ENCODE measurements at places on chromosomes 7 and 10.

- no peak for DNase-seq
Observed at GRCh38 chr10:109962247-109962646, 38.9 kb upstream of the XPNPEP1 start.

GRCh38 chr7:66152371-66153191, 37.9 kb downstream of the CRCP start:
- no peak for DNase-seq

DNA sequence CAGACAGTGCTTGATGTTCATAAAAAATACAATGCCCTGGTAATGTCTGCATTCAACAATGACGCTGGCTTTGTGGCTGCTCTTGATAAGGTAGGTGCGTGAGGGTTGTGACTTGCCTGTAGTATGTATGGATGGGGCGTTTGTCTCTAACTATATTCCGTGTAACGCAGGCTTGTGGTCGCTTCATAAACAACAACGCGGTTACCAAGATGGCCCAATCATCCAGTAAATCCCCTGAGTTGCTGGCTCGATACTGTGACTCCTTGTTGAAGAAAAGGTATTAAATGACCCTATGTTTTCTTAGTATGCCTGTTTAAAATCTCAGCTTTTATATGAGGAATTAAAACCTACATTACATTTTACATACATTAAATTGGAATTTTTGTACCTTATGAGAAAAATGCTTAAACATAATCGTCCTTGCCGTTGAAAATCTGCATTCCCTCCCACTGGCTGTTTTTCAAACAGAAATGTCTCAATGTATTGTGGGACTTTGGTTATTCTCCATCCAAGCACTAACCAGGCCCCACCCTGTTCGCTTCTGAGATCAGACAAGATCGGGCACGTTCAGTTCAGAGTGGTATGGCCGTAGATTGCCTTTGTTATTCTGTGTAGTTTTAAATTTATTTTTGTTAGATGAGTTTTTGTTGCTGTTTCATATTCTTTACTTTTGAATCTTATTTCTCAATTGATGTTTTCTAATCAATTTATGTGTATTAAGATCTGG, 85.3 kb downstream of the CUL1 start:
- DNase-seq = peak; percentile 46

DNA sequence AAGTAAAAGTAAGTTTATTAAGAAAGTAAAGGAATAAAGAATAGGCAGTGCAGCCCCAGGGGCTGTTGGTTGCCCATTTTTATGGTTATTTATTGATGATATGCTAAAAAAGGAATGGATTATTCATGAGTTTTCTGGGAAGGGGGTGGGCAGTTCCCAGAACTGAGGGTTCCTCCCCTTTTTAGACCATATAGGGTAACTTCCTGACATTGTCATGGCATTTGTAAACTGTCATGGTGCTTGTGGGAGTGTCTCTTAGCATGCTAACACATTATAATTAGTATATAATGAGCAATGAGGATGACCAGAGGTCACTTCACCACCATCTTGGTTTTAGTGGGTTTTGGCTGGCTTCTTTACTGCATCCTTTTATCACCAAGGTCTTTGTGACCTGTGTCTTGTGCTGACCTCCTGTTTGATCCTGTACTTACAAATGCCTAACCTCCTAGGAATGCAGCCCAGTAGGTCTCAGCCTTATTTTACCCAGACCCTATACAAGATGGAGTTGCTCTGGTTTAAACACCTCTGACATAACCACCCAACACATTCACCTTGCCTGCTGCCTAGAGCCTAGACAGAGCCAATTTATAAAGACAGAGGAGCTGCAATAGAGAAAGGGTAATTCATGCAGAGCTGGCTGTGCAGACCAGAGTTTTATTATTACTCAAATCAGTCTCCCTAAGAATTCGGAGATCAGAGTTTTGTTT, 10.9 kb upstream of the ERCC6 start:
- DNase-seq = no peak

- no peak for DNase-seq
Observed at GRCh38 chr10:122445904-122446303, 8.5 kb upstream of the ARMS2 start.

- no peak for DNase-seq
Observed at GRCh38 chr10:99421233-99421739, 9.1 kb downstream of the GOT1 start.

DNA sequence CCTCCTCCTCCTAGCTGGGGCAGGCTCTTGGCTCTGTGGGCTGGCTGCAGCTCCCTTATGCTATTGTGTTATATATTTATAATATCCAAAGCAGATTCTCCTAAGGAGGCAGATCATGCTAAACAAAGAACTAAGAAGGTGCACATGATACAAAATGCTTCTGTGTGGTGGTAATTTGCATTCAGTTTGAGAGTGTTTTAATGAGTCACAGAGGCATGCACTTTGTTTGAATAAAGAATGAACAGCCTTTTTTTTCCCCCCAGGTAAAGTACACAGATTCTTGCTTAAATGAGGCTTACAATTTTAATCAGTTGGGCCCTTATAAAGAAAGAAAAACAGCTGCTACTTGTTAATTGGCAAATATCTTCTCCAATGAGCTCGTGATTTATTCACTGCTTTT, 95.0 kb downstream of the FANK1 start:
- peak; percentile 26 for DNase-seq

GRCh38 chr7:102427019-102427405, 6.4 kb upstream of the ORAI2 start:
- DNase-seq = no peak

- no peak for DNase-seq
Observed at GRCh38 chr7:116280803-116281202, 70.5 kb downstream of the TES start.

DNA sequence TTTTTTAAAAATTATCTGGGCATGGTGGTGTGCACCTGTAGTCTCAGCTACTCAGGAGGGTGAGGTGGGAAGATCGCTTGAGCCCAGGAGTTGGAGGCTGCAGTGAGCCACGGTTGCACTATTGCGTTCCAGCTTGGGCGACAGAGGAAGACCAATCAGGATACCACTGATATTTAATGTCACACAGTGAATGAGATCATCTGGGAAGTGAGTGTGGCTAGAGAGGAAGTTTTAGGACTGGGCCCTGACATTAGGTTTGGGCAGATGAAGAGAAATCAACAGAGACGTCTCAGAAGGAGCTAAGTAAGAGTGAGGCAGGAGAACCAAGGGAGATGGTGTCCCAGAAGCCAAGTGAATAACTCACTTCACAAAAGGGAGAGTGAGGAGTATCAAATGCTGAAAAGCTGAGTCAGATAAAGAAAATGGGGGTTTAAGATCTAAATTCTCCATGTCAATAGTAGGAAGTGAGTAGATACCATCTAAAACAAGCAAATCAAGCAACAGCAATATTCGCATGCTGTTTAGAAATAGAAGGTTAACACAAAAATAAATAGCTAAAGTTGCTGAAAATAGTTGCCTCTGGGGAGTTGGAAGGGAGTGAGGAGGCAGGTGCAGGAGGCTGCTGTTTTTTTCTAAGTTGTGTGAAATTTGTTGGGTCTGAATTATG, 11.5 kb downstream of the PILRA start:
- no peak for DNase-seq

- no peak for DNase-seq
Observed at GRCh38 chr7:55533050-55533728, 39.1 kb downstream of the VOPP1 start.

GRCh38 chr7:46871516-46871915, 710.4 kb downstream of the TNS3 start:
- DNase-seq = no peak

GRCh38 chr7:118858651-118859149, 634.2 kb downstream of the ANKRD7 start:
- DNase-seq = no peak

DNA sequence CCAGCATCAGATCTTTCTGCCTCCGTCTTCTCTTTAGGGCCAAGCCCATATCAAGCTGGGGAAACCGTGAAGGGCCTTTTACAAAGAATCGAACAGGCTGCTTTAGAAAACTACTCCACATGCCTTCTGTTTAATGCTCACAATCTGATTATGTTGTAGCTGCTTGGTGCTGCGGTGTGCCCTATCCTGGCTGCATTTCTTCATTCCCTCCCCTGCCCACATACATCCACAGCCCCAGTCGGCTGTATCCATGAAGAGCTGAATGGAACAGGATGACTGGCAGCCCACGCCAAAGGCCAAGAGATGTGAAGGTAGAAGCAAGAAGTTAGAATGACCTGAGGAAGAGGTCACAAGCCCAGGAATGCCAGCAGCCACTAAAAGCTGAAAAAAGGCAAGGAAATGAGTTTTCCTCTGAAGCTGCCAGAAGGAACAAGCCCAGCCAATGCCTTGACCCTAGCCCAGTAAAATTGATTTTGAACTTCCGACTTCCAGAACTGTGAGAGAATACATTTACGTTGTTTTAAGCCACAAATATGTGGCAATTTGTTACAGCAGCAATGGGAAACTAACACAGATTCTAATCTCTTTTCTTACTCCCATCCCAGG, 22.2 kb downstream of the TAS2R41 start:
- DNase-seq = no peak

GRCh38 chr7:33771422-33771821, 133.9 kb upstream of the BMPER start:
- no peak for DNase-seq

DNA sequence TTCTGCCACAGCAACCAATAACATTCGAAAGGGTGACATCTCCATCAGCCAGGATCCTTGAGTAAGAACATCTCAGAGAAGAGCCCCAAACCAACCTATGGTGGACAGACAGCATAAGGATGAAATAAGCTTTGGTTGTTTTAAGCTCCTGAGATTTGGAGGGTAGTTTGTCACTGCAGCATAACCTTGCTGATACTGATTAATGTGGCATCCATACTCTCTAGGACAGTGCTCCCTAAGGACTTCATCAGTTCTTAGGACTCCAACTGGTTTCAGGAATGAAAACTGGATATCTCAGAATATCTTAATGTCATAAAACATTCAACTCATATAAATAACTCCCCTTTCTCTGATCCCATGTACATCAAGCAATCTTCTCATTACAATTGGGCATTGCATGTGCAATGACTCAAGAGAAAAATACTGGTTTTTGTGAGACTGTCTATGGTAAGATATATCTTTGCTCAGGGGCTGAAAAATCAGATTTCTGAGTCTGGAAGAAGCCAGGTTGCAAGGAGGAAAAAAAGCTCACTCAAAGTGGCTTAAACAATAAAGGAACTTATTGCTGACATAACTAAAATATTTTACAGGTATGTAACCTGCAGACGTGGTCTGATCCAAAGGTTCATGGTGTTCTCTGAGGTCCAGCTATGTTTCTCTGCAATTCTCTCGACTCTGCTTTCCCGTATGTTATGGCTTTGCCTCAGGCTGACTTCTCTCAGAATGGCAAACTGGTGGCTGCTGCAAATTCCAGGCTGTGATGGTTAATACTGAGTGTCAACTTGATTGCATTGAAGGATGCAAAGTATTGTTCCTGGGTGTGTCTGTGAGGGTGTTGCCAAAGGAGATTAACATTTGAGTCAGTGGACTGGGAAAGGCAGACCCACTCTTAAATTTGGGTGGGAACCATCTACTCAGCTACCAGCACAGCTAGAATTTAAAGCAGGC, 65.7 kb downstream of the RAB11FIP2 start:
- no peak for DNase-seq

DNA sequence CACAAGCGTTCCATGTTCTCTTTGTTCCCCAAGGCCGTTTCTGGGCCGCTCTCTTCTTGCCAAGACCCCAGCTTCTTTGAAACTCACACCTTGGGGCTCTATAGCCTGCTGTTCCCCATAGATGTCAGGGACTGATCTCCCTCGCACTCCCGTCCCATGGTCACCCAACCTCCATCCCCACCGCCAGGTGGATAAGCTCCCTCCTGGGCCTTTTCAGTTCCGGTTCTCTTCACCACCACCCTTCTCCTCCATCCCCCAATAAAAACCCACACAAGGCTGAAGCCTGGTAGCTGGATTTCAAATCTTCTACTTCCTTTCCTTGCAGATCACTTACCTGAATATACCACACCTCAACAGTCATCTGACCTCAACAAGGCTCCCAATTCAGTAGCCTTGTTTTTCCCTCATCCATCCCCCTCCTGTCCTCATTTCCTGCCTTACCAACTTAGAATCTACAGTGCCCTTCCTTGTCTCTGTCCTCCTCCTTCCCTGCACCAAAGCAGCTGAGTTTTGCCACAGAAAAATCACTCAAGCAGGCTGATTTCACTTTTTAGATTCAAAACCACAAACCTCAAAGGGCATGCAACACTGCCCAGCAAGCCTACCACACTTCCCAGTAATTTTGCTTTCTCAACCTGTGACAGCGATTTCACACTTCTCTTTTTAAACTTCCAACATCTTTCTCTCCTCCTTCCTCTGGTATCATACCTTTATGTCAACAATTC, 7.7 kb downstream of the SLC37A3 start:
- DNase-seq = no peak

DNA sequence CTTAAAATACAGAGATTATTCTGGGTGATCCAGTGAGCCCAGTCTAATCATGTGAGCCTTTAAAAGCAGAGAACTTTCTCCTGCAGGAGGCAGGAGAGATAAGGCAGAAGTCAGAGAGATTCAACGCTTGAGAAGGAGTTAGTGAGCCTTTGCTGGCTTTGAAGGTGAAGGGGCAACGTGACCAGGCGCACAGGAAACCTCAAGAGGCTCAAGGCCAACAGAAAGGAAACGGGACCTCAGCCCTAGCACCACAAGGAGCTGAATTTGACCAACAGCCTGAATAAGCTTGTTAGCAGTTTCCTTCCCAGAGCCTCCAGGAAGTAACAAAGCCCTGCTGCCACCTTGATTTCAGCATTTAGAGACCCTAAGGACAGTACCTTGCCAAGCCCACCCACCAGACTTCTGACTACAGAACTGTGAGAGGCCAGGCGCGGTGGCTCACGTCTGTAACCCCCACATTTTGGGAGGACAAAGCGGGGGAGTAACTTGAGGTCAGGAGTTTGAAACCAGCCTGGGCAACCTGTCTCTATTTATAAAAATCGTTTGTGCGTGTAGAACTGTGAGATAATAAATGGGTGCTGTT, 87.3 kb upstream of the KAT6B start:
- no peak for DNase-seq

DNA sequence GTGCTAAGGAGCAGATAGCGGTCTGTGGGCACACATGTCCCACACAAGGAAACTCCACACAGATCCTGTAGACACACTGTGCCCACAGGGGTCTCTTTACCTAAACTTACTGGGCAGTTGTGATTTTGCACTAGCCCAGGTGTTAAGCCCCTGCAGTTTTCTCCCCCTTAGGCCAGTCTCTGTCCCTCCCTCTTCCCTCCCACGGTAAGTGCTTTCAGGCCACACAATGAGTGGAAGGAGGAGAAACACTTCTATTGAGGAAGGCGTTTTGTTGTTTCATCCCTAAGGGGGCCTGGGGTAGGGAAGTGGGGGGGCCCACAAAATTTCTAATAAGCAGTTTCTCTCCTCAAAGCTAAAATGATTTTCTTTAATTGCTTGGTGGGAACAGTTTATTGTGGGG, 51.4 kb downstream of the FBXW4 start:
- DNase-seq = no peak
